Muscle of arm (tissue), 14 donors: ENCODE measurements at places on chromosomes 2 and 18. TPM values are rescaled to one million over a fixed set of nuclear protein-coding genes. Genes with fewer than 3 reads are reported as not detected.

DNA sequence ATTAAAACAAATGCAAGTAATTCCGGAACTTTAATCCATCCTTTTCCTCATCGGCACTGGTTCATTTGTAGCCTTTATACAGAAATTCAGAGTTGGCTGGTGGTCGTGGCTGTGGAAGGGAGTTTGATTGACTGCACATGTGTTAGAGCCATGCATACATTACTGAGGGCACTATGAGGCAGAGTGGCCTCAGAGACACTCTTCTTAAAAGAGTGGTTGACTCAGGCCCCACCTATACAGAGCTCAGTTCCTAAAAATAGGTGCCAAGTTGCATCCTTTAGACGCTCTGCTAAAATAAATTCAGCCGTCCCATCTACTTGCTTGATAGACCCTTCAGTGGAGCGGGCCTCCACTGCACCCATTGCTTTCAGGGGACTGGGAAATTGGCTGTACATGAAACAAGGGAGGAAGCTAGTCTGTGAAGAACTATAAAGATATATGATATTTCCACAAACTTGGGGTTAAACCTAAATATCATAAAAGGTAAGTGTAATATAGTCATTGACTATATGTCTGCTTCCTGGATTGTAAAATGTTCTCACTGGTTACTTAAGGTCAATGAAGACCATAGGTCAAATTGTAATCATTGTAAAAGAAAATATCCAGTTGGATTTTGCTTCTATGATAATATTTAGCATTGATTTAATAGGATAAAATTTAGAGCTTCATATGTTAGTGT lies 298.9 kb downstream of the XIRP2 start:
- DNase-seq = peak; percentile 8

DNA sequence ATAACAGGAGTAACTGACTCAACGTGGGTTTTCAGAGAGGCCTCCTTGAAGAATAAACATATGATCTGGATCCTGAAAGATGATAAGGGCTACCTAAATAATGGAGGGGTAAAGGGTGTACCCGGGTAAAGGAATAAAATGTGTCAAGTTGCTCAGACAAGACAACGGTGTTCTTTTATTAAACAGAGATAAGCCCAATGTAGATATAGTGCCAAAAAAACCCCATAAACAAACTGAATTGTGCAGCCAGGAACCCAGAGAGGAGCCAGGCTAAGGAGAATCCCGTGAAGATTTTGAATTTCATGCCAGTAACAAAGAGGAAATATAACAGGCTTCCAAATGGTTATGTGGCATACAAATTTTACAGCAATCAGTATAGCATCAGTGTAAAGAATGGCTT lies 618.2 kb downstream of the CPS1 start:
- DNase-seq = no peak

DNA sequence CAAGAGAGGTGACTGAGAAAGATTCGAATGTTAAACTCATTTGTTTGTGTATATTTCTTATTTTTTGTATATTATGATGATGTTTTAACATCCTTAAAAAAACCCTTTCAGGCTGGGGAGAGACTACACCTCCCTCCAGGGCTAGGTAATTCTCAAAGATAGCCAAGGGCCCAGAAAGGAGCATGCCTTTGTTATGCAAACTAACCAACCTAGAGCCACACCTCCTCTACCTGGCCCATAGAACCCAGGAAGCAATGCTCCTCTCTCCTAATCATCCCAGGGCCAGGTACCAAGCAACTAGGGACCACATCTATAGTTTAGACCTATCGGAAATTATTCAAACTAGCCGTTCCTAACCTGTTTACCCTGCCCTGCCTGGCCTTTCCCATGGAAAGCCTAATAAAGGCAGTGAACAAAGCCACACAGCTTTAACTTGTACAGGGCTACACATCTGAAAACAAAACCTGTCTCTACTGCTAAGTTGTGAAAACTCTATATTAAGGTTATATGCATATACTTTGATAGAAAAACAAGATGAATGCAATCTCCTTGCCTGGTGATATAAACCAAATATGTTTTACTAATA lies 79.7 kb downstream of the COLEC12 start:
- no peak for DNase-seq

GRCh38 chr2:65499216-65499615 lies 66.8 kb upstream of the SPRED2 start:
- DNase-seq = no peak

- no peak for DNase-seq
Observed at GRCh38 chr2:133344849-133345248, 223.4 kb downstream of the NCKAP5 start.

DNA sequence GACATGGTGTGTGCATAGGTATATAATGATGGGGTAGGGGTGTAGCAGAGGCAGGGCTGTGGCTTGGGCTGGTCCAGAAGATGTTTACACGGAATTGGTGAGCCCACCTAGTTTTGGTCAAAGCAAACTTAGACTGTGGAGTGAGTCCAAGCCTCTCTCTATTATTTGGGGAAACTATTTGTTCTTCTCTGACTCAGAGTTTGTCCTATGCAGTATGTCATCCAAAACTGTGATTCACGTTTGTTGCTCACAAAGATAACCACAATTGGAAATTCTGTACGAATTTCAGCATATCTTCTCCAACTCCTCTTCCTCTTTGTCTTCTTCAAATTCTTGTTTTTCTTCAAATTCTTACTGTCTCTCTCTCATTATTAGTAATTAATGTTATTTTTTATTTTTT lies 292.9 kb downstream of the XIRP2 start:
- DNase-seq = no peak

DNA sequence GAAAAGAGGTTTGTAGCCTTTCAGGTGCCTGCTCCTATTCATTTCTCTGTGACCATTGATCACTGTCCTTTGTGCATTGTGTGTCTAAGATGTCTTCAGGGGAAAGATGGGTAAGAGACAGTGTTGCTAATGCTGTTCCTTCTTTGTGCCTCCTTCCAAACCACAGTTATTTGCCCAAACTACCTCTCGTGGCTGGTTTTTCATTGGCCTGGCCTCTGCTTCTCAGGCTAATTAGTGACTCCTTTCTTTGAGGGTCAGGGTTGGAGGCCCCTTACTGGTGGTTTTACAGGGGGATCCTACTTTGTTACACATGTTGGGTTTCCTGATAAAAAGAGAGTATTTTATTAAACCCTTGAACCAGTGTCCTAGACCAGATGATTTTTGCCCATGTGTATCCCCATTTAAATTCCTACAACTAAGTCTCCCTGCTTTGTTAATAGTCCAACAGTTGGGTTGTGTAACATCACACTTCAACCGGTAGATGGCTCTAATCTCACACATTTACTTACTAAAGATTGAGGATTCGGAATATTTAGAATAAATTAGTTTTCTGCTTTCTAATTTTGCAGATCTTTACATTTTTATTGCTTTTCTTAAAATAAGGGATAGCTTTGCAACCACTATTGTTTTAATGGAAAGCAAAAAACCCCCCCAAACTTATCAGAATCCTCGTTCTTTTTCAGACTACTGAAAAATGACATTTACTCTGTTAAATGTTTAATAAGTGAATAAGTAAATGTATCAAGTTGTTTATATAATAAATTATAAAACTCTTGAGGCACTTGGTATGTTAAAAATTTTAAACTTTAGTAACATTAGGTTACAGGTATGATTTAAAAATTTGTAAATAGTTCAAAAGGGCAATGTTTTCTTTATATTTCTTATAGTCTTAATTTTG lies 2.4 kb downstream of the MARS2 start:
- DNase-seq = peak; percentile 23

DNA sequence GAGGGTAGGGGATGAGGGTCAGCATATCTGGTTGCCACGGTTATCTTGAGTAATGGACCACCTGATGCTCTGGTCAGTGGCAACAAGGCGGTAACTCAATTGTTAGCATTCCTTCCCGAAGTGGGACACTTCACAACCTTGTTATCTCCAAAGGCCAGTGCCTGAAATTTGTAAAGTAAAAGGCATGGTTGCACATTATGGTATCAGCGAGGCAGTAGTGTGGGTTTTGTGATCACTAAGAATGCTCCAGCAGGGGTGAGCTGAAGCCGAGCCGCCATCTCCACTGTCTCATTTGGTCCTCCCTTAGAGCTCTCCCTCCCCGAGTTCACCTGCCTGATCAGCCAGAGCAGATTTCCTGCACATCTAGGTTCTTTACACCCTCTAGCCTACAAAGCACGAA lies 50.5 kb upstream of the LGALSL start:
- no peak for DNase-seq

- DNase-seq = no peak
Observed at GRCh38 chr2:168550670-168551069, 94.6 kb downstream of the CERS6 start.

DNA sequence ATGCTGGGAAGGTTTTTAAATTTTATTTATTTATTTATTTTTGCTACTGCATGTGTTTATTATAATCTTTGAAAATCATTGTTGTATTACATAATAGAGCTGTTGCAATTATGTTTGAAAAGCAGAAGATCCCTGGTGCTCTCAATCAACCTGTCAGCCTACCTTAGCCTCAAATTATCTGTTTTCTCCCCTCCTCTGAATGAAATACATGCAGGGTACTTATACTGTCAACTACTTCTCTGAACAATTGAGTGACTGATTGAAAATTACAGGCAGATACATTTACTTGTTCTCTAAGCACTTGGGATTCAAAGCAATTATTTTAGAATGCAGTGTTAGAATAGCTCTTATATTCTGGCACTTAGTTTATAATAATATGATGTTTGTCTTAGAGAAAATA lies 8.1 kb downstream of the KYNU start:
- DNase-seq = no peak

GRCh38 chr18:61738488-61738887 lies 154.3 kb downstream of the RNF152 start:
- DNase-seq = no peak

GRCh38 chr2:201132518-201132917 lies 16.6 kb downstream of the CFLAR start:
- DNase-seq = no peak

GRCh38 chr2:213862407-213863076 lies 548.3 kb upstream of the VWC2L start:
- no peak for DNase-seq

GRCh38 chr2:36535099-36535498 lies 62.9 kb downstream of the FEZ2 start:
- DNase-seq = no peak

GRCh38 chr2:10532638-10533101 lies 84.5 kb upstream of the ODC1 start:
- no peak for DNase-seq

DNA sequence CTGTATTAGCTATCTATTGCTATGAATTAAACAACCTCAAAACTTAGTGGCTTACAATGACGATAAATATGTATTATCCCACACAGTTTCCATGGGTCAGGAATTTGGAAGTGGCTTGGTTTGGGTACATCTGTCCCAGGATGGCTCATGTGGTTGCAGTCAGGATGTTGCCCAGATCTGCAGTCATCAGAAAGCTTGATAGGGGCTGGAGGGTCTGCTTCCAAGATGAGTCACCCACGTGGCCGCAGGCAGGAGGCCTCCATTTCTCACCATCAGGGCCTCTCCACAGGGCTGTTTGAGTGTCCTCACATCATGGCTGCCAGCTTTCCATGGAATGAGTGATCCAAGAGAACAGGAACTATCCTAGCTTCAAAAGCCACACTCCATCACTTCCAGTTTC lies 46.4 kb downstream of the CHRNA1 start:
- no peak for DNase-seq

DNA sequence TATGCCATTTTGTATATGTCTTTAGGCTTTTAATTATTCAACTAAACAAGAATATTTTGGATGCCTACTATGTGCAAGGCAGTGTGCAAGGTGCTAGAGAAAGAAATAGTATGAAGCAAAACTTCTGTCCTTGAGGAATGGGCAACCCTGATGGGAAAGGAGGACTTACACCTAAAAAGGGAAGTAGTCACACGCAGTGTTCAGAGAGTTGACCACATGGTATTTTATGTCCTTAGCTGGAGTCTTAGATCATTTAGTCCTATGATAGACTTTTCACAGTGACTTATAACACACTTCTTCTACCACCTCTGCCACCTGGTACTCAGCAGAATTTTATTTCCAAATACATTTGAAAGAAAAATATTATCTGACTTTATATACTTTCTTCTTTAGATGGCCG lies 291.6 kb downstream of the PLCL1 start:
- DNase-seq = no peak

DNA sequence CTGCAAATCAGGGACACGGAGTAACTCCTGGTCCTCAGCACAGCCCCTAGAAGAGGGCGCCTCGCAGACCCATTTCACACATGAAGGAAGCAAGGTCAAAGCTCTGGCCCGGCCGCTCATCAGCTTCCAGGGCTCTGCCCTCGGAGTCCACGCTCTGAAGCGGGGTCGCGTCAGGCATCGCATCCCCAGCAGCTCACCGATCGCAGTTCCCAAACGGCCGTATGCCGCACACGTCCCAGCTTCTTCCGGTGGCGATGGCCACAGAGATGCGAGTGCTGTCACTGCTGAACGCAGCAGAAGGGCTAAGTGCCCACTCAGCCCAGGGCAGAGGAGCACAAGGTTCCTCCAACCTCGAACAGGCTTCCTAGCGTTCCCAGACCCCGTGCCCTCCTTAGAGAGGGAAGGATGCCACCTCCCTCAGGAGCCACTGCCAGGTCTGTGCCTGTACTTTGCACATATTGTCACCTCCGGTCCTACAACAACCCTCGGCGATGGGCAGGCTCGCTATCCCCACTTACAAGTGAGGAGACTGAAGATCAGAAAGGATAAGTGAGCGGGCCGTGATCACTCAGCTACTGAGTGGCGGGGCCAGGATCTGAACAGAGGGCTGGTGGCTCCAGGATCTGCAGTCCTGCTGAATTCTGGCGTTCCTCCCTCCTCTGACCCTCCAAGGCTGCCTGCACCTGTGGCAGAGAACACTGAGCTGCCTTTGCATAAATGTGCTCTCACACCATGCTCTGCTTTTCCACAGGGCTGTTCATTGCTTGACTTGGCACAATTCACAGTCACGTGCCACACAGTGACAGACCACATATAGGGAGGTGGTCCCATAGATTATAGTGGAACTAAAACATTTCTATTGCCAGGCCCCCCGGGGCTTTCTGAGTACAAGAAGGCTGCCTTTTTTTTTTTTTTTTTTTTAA lies 71.4 kb downstream of the COPS8 start:
- no peak for DNase-seq

DNA sequence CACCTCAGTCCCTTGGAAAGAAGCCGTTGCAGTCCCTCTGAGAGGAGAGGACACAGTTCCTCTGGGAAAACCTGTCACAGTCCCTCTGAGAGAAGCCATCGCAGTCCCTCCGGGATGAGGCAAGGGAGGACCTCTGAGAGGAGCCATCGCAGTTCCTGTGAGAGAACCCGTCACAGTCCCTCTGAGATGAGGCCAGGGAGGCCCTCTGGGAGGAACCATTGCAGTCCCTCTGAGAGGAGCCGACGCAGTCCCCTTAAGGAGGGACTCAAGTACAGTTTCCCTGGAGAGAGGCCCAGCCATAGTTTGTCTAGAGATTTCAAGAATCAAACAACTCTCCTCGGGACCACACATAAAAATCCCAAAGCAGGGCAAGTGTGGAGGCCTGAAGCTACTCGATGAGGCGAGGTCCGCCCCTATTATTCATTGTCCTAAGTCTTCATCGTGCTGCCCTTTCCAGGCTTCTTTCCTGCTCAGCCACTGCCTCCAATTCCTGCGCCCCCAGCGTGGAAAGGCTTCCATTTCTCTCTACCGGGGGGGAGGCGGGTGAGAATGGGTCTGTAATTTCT lies 630 bp upstream of the ZNF512 start:
- peak; percentile 1 for DNase-seq

GRCh38 chr18:40011201-40011600 lies 1943.8 kb upstream of the PIK3C3 start:
- no peak for DNase-seq

HRH4 gene
- polyA plus RNA-seq = not detected

COPS7B gene
- polyA plus RNA-seq = 34.5 TPM

LIMS4 gene
- not detected for polyA plus RNA-seq

LRATD1 gene
- 16.5 TPM for polyA plus RNA-seq

ACTG2 gene
- 7.8 TPM for polyA plus RNA-seq

ASB1 gene
- 46.0 TPM for polyA plus RNA-seq

DCC gene
- 0.89 TPM for polyA plus RNA-seq

EFR3B gene
- polyA plus RNA-seq = 6.4 TPM

COLEC11 gene
- polyA plus RNA-seq = 0.23 TPM

HDAC4 gene
- not detected for polyA plus RNA-seq
